ENCODE measurements at places on chromosomes 3 and 15.

DNA sequence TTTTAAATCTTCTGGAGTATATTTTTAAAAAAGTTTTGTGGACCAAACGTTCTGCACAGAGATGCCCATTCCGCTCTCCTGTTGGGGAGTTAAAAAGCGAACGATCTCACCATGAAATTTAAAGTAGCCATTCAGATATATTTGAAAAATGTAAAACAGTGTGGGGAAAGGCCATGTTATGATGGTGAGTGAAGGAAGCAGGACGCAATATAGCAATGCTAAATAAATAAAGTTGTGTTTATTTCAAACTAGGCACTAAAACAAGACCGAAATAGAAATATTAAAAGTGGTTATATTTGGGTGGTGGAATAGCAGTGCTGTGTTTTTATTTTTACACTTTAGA, 327 bp upstream of the CCDC13 start:
- DNase-seq, result no peak

DNA sequence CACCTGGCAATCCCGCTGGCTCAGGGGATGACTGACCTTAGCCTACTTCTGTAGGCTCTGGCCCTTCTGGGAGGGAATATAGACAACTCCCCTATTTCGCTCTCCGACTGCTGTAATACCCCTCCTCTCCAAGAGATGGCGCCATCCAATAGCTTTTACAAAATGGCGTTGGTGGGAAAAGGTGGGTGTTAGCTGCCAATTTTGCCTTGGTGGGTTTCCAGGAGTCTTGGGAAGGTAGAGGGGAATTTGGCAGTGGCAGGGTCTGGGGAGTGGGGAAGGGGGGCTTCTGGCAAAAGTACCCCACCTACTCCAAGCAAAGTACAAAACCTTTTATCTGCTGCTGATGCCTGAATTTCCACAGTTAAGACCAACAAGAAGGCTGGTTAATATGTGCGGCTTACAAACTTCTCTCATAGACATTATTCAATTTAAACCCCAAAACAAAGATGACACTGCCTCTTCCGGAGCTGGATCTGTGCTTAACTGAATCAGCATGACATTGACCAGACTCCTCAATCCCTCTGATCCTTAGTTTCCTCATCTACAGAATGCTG, 62.1 kb downstream of the RASGRF1 start:
- peak; percentile 70 for DNase-seq

- DNase-seq, result peak; percentile 67
Observed at GRCh38 chr15:57306161-57306943, 70.0 kb upstream of the CGNL1 start.

- DNase-seq, result no peak
Observed at GRCh38 chr3:151226088-151226563, 23.1 kb upstream of the GPR171 start.
